Astrocyte (in vitro differentiated cells and primary cell): ENCODE measurements at places on chromosomes 4 and X. TPM values are rescaled to one million over a fixed set of nuclear protein-coding genes. Genes with fewer than 3 reads are reported as not detected.
A peak's percentile ranks its signal among the peaks of the same experiment; 100 is the strongest.

- H3K4me1 ChIP-seq: no peaks in the 10 kb centered on the region
- H3K4me3 ChIP-seq: no peak overlapping the region
- no peaks in the 10 kb centered on the region for H3K36me3 ChIP-seq
- no peaks in the 10 kb centered on the region for H3K27me3 ChIP-seq
- H3K27ac ChIP-seq: no peak overlapping the region
Measured at GRCh38 chr4:87067124-87067885, 132.5 kb downstream of the AFF1 start.

DNA sequence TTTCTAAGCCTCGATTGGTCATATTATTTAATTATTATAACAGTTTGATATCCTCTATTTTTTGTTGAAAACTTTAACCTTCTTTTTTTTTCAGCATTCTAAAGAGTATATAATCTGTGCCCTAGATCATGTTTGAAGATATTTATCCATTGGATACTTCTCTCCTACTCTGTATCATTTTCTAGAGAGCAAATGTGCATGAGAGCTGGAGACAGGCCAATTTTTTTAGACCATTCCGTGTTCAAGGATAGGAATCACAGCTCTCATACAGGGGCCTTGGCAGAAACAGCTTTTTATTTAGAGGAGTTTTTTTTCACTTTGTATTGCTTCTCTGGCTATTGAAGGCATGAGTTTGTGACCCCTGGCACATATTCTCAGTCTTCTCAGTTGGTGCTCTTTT lies 57.7 kb upstream of the TBC1D14 start:
- no peak for DNase-seq
- H3K36me3 ChIP-seq: peaks cover 4% of the 10 kb centered on the region
- H3K4me1 ChIP-seq: peaks cover 5% of the 10 kb centered on the region
- H3K27me3 ChIP-seq: no peaks in the 10 kb centered on the region
- no peak overlapping the region for H3K4me3 ChIP-seq

DNA sequence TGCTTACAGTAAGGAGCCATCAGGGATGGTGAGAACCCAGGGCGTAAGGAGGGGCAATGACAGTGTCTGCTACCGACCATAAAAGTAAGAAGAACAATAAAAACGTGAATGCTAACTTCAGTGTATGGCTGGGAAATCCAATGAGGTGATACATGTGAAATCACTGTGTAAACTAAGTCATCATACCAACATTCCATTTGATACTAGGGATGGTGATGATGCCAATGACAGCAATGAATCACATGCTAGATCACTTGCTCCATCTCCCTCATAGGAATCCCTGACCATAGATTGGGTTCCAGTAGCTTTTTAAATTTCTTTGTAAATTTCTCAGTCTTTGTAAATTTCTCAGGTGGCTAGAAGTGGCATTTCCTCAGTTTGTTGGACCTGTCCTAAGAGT lies 146.3 kb downstream of the SMIM20 start:
- no peaks in the 10 kb centered on the region for H3K4me1 ChIP-seq
- no peaks in the 10 kb centered on the region for H3K27me3 ChIP-seq
- no peak overlapping the region for H3K27ac ChIP-seq
- no peaks in the 10 kb centered on the region for H3K36me3 ChIP-seq

- H3K4me1 ChIP-seq: no peaks in the 10 kb centered on the region
- H3K36me3 ChIP-seq: no peaks in the 10 kb centered on the region
- H3K4me3 ChIP-seq: no peak overlapping the region
- H3K27me3 ChIP-seq: no peaks in the 10 kb centered on the region
- no peak overlapping the region for H3K27ac ChIP-seq
Measured at GRCh38 chrX:32280921-32281320, 930.4 kb downstream of the DMD start.

The SLITRK4 gene
- total RNA-seq: 2.7 and 3.7 TPM in 2 replicates

The PABPC1L2B gene
- total RNA-seq: 0.14 TPM in 1 of 2 replicates, not detected in the other

- H3K27me3 ChIP-seq: no peaks in the 10 kb centered on the region
- no peak overlapping the region for H3K4me3 ChIP-seq
- H3K27ac ChIP-seq: no peak overlapping the region
Measured at GRCh38 chrX:17944833-17945497, 83.9 kb upstream of the RAI2 start.

The CXCL3 gene
- total RNA-seq: 0.77 and 1.4 TPM in 2 replicates

DNA sequence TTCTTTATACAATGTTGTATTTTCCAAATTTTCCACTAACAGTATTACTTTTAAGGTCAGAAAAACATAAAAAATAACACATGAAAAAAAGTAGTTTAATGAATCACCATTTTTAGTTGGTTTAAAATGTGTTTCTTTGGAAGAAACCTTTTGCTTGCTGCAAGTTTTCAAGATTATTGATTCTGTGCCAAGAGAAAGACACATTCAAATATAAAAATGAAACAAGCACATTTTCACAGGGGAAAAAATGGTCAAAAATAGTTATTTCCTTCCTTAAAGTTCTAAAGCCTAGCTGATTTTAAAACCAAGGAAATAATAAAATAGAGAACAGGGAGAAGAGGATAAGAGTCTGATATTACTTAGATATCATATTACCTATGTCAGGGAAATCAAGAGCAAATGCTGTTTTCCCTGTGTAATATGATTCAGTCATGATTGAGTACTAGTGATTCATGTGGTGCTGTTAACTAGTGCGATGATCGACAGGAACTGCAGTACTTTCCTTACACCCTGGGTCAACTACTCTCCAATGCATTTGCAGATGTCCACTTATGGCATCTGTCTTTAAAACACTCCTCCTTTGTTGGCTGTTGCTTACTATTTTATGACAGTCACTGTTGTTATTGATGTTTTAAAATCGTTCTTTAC lies 103.8 kb downstream of the CAMK2D start:
- H3K27ac ChIP-seq: no peak overlapping the region
- H3K36me3 ChIP-seq: no peaks in the 10 kb centered on the region
- DNase-seq: peak; percentile 63
- H3K4me3 ChIP-seq: no peak overlapping the region
- H3K4me1 ChIP-seq: no peaks in the 10 kb centered on the region
- H3K27me3 ChIP-seq: no peaks in the 10 kb centered on the region

DNA sequence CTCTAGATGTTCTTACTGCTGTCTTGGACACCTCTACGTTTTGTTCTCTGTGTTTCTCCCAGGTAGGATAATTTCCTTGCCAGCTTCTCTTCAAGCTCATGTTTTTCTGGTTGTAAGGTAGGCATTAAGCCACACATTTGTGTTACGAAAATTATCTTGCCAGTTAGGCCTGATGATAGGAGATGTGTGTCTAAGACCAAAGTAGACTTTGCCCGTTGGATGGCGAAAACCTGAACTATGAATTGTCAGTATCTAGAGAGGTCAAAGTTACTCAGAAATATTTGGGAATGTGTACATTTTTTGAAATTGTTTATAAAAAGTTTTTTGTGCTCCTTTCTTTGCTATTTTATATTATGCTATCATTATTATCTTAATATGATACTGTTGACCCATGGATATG lies 72.8 kb downstream of the FHIP1A start:
- H3K36me3 ChIP-seq: no peaks in the 10 kb centered on the region
- H3K4me3 ChIP-seq: no peak overlapping the region
- H3K27ac ChIP-seq: no peak overlapping the region
- H3K27me3 ChIP-seq: no peaks in the 10 kb centered on the region
- DNase-seq: no peak

- H3K27ac ChIP-seq: no peak overlapping the region
- no peak overlapping the region for H3K4me3 ChIP-seq
- H3K36me3 ChIP-seq: no peaks in the 10 kb centered on the region
- H3K4me1 ChIP-seq: no peaks in the 10 kb centered on the region
- no peak for DNase-seq
Measured at GRCh38 chrX:66889418-66889817, 250.5 kb upstream of the EDA2R start.

The BST1 gene
- total RNA-seq: 19.5 and 24.5 TPM in 2 replicates

DNA sequence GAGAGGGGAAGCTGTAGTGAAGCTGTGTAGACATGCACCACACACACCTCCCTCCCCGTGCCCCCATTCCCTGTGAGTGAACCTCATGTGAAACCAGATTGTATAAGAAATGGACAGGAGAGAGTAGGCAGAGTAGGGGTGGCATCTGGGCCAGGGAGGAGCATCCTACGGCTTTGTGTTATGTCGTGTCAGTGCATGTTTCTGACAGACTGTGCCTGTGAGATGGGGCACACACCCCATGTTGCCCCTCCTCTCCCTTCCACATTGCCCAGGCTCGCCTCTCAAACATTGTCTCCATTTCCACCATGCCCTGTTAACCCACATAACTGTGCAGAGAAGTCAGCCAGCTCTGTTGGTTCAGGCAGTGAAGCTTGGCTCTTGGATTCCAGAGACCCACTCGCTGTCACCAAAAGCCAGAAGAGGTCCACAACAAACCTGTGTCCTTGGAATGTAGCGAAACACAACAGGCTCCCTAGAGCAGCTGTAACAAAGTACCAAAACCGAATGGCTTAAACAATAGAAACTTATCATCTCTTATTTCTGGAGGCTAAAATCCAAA lies 56.1 kb downstream of the SLC9A6 start:
- no peaks in the 10 kb centered on the region for H3K27me3 ChIP-seq
- DNase-seq: no peak
- peaks cover 3% of the 10 kb centered on the region for H3K4me1 ChIP-seq
- no peak overlapping the region for H3K4me3 ChIP-seq
- H3K27ac ChIP-seq: no peak overlapping the region

DNA sequence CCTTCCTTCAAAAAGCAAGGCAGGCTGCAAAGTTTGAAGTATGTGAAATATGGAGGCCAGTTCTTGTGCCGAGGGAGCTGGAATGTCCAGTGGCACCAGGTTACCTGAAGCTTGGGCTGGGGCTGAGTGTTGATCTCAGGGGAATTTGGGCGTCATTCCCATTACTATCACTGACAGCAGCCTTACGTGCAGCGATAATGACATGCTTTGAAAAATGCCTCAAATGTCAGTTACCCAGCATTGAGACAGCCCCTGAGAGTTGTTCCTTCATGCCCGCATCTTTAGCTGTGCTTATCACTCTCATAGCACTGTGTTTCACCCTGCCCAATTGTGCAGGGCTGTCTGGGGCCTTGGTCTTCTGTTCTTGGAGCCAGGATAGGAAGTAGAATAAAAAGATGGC lies 27.4 kb downstream of the SLC16A2 start:
- no peak for DNase-seq
- no peaks in the 10 kb centered on the region for H3K27me3 ChIP-seq
- H3K4me3 ChIP-seq: no peak overlapping the region
- no peak overlapping the region for H3K27ac ChIP-seq

The SCRG1 gene
- total RNA-seq: 4.3 and 7.3 TPM in 2 replicates

DNA sequence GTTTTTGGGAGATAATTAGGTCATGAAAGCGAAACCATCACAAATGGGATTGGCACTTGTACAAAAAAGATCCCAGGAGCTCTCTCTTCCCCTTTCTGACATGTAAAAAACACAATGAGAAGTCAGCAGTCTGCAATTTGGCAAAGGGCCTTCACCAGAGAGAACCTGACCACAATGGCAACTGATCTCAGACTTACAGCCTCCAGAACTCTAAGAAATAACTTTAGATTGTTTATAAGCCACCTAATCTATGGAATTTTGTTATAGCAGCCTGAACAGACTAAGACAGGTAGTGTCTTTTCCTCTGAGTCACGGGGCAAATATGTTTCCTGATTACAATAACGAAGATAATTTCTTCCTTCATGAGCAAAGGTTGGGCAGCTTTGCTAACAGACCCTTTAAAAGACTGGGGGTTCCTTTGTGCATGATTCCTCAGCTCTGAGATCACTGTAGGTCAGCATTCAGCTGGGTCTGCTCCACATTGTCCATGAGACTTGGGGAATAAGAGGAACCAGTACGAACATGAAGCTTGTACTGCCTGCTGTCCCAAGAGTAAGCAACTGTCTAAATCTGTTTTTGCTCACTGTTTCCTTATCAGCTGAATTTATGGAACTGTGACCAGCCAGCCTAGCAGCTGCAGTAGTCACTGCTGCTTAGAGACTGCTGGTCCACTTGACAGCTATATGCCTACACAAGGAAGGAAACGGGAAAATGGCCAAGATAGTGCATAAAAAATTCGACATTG lies 191.6 kb downstream of the ANAPC10 start:
- H3K27ac ChIP-seq: peak overlapping the region; percentile 38
- H3K27me3 ChIP-seq: no peaks in the 10 kb centered on the region
- H3K4me3 ChIP-seq: no peak overlapping the region
- H3K36me3 ChIP-seq: no peaks in the 10 kb centered on the region
- peaks cover 27% of the 10 kb centered on the region for H3K4me1 ChIP-seq

DNA sequence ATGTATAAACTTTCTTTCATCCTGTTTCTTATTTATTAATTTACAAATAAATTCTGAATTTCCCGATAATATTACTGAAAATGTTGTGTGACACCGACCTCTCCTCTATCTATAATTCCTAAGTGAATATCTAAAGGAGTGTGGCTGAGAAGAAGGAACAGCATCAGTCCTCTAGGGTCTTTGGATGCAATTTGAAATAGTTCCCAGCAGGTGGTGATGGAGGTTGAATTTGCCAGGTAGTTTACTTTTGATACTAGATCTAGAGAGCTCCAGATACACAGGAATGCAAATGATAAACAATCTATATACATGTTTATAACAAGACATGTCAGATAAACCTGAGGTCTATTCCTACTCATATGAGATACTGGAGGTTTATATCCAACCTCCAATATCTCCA lies 305.4 kb downstream of the PCDH18 start:
- no peak overlapping the region for H3K27ac ChIP-seq
- DNase-seq: no peak
- no peak overlapping the region for H3K4me3 ChIP-seq
- H3K27me3 ChIP-seq: no peaks in the 10 kb centered on the region
